CD4-positive, alpha-beta T cell treated with Interleukin-17A for 4 hours (primary cell): ENCODE measurements at places on chromosomes 13 and 19.

DNA sequence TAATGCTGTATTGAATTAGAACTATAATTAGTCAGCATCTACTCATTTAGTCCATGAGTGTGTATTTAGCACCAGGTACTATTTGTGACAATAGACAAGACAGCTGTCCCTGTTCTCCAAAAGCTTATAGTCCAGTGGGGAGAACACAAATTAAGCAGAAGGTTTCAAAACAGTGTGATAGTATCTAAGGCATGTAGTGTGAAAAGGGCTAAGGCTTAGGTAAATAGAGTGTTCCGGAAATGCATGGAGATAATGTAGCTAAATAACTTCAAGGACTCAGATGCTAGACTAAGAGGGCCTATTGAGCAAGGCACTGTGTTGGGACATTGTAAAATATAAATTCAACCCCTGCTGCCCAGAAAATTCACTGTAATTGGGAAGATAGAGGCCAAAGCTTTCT lies 144.1 kb upstream of the MIR17HG start:
- DNase-seq, result no peak

DNA sequence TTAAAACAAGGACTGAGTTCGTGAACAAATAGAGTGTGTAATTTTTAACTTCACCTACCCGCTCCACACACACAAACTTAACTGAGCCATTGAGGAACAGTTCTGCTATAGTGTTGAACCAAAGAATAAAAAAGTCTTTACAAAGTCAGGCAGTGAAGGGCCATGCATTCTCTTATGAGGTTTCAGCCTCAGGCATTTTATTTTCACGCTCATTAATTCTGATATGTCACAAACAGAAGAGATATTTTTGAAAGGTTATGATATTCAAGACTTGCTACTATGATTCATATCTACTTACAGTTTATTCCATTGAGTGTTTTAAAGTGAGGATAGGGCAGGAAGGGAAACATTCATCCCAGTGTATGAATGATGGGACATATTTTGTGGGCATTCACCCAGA lies 282.2 kb downstream of the SLITRK5 start:
- no peak for DNase-seq

DNA sequence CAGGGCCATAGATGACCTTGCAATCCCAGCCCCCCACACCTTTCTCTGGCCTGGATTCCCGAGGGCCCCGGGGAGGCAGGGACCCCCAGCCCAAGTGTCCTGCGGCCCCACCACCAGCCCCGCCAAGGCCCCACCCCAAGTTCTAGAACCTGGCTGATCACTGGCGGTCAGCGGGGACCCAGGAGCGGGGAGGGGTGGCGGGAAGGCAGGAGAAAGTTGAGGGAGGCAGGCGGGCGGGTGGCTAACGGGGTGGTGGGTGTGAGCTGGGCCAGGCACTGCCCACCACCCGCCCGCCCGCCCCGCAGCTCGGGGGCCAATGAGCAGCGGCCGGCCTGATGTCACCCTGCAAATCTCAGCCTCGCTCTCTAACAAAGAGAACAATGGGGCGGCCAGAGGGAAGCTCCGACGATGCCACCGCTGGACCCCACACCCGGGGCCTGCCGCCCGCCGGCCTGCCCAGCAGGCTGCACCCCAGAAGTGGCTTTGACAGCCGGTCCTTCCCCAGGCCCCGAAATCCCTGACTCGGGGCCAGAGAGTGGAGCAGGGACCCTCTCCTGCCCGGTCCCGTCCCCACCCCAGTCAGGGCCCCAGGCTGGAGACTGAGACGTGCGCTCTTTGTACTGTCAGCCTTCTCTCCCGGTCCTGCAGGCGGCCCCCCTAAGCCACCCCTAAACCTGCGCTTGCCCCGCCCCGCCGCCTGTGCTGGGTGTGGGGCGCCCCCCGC lies 1.6 kb downstream of the MEX3D start:
- no peak for DNase-seq

DNA sequence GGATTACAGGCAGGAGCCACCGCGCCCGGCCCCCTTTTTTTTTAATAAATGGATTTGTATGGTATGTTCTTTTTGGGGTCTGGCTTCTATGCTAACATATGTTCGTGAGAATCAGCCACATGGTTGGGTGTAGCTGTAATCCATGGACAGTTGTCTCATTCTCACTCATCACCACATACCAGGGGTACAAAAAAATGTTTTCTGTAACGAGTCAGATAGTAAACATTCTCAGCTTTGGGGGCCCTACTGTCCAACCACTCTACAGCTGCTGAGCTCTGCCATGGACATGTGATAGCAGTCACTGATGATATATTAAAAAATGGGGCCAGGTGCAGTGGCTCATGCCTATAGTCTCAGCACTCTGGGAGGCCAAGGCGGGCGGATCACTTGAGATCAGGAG lies 5.1 kb upstream of the RETN start:
- DNase-seq, result no peak

GRCh38 chr13:92864584-92865284 lies 361.9 kb upstream of the GPC6 start:
- DNase-seq, result no peak

DNA sequence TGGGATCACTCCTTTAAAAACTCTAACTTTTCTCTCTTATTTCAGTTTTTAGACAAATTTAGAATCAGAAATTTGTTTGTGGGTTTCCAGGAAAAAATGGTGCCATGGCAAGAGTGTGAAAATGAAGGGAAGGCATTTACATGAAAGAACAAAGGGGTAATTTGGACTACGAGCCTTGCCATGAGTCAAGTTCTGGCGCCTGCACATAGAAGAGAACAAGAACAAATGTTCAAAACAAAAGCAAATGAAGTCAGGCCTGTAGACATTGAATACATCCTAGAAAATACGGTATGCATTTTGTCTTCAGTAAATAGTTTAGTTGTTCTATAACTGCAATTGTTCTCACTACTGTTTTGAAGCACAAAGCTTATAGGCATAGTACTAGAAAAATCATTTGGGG lies 1390.5 kb downstream of the EFNB2 start:
- DNase-seq, result no peak

DNA sequence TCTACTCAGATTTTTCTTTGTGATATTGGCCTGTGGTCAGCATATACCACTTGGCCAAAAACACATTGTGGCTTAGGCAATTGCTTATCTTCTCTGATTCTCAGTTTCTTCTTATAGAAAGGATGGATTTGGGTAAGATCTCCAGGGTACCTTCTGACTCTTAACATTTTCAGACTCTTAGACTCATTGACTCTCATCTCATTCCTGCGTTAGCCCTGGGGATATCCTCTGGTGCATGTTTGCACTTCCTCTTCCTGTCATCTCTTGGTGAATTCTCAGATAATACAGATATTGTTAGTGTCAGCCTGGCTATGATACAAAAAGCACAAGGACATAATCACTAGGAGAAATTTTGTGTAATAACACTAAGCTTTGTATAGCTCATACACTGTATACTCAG lies 492.5 kb upstream of the GPC6 start:
- DNase-seq, result no peak

DNA sequence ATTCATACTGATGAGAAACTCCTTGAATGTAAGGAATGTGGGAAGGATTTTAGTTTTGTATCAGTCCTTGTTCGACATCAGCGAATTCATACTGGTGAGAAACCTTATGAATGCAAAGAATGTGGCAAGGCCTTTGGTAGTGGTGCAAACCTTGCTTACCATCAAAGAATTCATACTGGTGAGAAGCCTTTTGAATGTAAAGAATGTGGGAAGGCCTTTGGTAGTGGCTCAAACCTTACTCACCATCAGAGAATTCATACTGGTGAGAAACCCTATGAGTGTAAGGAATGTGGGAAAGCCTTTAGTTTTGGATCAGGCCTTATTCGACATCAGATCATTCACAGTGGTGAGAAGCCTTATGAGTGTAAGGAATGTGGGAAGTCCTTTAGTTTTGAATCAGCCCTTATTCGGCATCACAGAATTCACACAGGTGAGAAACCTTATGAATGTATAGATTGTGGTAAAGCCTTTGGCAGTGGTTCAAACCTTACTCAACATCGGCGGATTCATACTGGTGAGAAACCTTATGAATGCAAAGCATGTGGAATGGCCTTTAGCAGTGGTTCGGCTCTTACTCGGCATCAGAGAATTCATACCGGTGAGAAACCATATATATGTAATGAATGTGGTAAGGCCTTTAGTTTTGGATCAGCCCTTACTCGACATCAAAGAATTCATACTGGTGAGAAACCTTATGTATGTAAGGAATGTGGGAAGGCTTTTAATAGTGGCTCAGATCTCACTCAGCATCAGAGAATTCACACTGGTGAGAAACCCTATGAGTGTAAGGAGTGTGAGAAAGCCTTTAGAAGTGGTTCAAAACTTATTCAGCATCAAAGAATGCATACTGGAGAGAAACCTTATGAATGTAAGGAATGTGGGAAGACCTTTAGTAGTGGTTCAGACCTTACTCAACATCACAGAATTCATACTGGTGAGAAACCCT lies 26.6 kb downstream of the ZNF345 start:
- no peak for DNase-seq

DNA sequence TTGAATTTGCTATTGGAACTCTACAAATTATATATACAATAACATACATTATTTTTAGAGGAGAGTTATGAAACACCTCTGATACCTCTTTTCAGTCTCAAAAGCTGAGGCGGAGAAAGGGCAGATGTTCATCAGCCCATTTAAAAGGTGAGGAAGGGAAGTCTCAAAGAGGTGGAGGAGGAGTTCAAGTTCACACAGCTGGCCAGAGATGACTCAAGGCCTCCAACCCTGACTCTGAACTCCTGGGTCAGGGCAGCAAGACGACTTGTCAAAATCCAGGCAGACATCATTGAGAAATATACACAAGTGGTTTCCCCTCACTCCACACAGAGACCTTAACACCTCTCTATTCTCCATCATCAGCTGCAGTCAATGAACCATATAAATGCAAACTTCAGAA lies 2.1 kb downstream of the SIAH3 start:
- DNase-seq, result peak; percentile 9

DNA sequence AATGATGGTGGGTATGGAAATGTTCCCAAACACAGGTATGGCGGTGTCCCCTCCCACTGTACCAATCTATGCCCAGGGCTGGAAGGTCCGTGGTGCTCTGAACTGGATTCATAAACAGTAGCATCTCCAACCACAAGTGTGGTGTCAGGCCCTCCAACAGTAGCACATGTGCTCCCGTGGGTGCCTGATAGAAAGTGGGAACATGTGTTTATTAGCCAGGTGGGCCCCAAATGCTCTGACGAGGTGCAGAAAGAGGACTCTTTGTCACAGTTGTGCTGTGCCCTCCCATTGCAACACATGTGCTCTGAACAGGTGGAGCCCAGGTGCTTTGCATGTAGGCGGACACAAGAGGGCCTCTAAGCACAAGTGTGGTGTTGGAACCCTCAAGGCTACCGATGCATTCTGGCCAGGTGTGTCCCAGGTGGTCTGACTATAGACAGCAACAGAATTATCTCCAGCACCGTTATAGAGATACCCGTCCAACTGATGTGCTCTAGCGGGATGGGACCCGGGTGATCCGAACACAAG lies 75.4 kb upstream of the ZNF30 start:
- peak; percentile 12 for DNase-seq

GRCh38 chr13:48578516-48579164 lies 45.8 kb upstream of the RCBTB2 start:
- DNase-seq, result no peak

DNA sequence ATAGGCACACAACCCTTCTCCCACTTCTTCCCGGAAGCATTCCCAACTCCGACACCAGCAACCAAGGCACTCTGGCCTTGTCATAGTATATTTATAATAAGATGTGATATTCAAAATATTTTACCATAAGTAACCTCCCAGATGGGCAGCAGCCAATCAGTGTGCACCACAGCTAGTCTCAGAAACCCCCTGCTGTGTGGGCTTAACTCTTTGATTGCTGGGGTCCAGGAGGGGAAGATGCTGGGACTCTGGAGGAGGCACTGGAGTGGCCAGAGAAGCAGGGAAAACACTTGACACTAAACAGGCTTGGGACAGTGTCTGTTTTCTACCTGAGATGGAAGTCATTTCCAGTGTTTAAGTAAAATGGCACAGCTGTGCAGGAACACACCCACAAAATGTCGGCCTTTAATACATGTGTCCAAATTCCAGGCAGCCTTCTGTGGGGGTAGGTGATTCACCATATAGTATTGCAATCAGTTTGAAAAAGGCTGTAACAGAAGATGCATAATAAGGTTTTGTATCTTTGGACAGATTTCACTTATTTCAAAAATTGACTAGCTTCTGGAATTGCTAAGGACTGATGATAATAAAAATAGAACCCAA lies 100.7 kb downstream of the MBNL2 start:
- DNase-seq, result no peak

GRCh38 chr19:6773323-6773931 lies 919 bp downstream of the VAV1 start:
- DNase-seq, result peak; percentile 71

DNA sequence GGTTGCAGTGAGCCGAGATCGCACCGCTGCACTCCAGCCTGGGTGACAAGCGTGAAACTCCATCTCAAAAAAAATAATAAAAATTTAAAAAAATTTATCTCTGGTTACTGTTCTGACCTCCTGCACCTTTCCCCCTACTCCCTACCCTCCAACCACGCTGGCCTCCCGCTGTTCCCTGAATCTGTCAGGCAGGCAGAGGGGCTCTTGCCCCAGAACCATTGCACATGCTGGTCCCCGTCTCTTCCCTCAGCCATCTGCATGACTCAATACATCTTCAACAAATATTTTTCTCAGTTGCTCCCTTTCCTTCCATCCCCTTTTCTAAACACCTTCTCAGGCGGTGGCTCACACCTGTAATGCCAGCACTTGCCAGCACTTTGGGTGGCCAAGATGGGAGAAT lies 1.1 kb upstream of the FAM187B start:
- no peak for DNase-seq

DNA sequence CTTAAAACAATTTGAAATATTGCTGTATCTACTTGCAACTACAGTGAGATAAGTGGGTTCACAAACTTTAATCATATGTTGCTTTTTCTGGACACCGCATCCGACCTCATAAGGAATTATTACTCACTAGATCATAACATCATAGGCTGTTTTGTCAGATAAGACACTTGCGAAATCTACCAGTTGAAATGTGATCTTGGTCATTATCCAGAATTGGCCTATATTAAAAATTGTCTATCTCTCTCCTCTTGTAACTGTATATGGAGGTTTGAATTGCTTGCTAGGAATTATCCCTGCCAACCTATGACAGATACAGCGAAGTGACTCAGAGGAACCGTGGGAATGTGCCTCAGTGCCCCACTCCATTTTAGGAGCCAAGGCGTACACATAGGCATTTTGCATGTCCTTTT lies 117.0 kb upstream of the POSTN start:
- no peak for DNase-seq

GRCh38 chr19:35702223-35703012 lies 1.9 kb upstream of the ZBTB32 start:
- DNase-seq, result peak; percentile 92

DNA sequence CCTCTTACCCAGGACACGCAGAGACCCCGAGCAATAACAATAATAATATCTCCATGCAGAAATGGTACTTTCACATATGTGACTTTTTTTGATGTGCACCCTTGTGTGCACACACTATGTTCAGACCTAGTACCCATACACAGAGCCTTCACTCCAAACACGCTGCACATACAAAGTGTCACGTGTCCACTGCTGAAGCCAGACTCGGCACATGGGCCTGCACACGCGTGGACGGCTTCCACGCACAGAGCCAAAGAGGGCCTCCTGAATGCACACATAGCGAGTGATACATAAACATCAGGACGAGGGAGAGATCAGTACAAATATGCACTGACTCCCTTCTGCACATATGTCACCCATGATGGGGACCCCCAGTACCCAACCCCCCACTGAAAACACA lies 41.9 kb upstream of the POU2F2 start:
- no peak for DNase-seq

GRCh38 chr19:51227966-51228365 lies 3.1 kb downstream of the CD33 start:
- DNase-seq, result no peak

GRCh38 chr13:33172400-33172799 lies 113.2 kb downstream of the STARD13 start:
- no peak for DNase-seq

GRCh38 chr19:39405958-39406655 lies 540 bp upstream of the ZFP36 start:
- peak; percentile 98 for DNase-seq
